Smooth muscle cell of the brain vasculature (primary cell): ENCODE measurements at places on chromosomes 16 and 17.

- no peak for DNase-seq
Observed at GRCh38 chr17:39867880-39868553, at the start of gene ZPBP2. Gene ZPBP2, plus strand, starts transcription at chr17:39868202. Its CDS starts 153 bp downstream, at chr17:39868355.

DNA sequence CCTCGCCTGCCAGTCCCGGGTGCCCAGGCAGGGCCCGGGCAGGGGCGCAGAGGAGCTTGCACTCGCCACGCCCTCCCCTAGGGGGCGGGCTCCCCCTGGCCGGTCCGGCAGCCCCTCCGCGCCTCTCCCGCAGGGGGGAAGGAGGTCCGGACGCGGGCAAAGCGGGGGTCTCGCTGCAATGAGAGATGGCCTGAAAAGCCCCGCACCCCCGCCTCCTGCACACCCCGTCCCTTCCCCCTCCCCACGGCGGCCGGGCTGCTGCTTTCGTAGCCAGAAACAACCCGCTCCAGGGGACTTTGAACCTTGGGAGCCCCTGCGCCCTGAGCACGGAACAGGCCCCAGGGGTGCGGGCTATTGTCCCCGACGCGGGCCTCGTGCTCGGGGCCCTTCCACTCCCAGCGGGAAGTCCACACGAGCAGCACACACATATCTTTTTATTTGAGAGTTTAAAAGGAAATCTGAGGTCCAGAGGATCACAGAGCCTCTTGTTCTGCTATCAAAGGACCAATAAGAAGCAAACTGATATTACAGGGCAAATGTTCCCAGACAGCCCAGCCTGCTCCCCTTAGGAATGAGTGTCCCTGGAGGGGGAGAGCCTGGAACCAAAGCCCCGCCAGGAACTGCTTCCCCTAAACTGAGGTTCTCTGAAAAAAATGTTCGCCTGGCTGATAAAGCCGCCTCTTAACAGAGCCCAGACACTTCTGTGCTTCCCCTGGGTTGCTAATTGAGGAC lies 5.8 kb upstream of the CBX4 start:
- no peak for DNase-seq

- no peak for DNase-seq
Observed at GRCh38 chr17:64653985-64654355, 8.1 kb downstream of the SMURF2 start.

- no peak for DNase-seq
Observed at GRCh38 chr17:76271669-76272540, 6.8 kb downstream of the UBALD2 start.

- peak; percentile 17 for DNase-seq
Observed at GRCh38 chr16:15899538-15900100, 11.2 kb upstream of the CEP20 start.
